ENCODE measurements at places on chromosomes 6 and 20.

DNA sequence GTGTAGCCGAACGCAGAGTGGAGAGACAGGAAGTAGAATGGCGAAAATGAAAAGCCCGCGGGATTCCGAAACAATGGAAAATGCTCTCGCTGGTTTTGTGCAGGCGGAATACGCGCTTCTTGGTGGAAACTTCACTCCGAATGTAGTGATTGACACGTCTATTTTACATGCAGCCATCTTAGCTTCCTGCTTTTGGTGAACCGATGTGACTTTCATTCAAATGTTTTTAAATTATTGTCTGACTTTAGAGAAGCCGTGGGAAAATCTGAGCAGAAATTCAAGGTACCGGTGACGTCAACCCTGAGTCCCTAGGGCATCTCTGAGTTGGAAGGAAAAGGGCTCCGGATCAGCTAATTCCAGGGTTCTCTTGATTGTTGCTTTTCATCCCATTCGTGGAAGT is 11.4 kb downstream of the GPX5 start:
- no peak for DNase-seq

GRCh38 chr20:8709627-8710026 is 359.3 kb upstream of the PLCB4 start:
- DNase-seq: no peak

DNA sequence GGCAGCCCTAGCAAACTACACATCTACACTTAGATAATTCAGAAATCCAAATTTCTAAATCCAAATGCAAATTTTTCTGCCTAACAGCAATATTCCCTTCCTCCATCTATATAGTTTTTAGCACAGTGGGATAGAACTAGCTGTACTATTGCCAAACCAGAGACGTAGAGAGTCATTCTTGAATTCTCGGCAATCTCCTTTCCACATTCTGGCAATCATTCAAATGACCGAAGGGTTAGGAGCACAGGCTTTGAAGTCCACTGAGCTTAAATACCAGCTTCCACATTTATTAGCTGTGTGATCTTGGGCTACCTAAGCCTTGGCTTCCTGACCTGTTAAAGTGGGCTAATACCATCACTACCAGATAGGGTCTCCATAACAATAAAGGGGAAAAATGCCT is 3.1 kb upstream of the RPS12 start:
- no peak for DNase-seq

DNA sequence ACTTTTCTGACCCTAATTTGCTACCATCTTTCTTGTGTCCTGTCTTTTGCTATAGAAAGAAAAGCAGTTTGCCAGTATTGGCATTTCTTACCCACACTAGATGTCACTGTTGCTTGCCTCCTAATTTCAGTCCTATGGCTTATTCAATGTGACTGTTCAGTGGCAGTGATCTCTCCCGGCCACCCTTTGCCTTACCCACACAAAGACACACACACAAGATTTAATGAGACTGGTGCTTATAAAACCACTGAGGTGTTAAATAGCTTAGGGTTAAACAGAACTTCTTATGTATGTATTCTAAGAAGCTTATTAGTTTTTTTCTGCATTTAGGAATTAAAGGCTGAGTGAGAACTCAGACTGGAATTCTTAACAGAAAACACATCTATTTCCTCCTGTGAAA is 233.6 kb upstream of the ASCC3 start:
- peak; percentile 29 for DNase-seq

- DNase-seq: no peak
Measured at GRCh38 chr6:37788259-37788658, 31.3 kb upstream of the ZFAND3 start.

GRCh38 chr20:57802765-57803507 is 93.1 kb upstream of the PMEPA1 start:
- no peak for DNase-seq

GRCh38 chr20:8711501-8711900 is 357.4 kb upstream of the PLCB4 start:
- no peak for DNase-seq

- DNase-seq: no peak
Measured at GRCh38 chr6:34697544-34697836, 923 bp upstream of the ILRUN start.

DNA sequence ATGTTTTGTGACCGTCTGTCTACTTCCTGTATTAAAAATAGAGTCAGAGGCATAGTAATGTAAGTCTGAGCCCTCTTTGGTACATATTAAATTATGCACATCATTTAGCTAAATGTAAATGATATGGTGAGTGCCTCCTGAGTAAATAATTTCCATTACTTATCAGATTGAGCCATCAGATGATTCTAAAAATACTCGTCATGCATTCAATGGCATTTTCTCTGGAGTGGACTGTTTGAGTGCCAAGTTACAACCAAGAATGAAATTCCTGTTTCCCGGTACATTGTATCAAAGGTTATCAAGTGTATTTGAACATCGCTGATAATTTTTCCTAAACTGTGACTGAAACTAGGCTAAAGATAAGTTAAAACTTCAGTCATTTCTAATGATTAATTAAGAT is 81.0 kb downstream of the AKAP7 start:
- no peak for DNase-seq

- DNase-seq: peak; percentile 60
Measured at GRCh38 chr6:128311944-128312570, 208.3 kb downstream of the PTPRK start.

GRCh38 chr20:32395066-32395465 is 36.9 kb downstream of the ASXL1 start:
- peak; percentile 44 for DNase-seq

GRCh38 chr6:119514345-119514744 is 164.8 kb upstream of the MAN1A1 start:
- peak; percentile 12 for DNase-seq

- no peak for DNase-seq
Measured at GRCh38 chr6:41157323-41157722, 3.2 kb upstream of the TREML1 start.

DNA sequence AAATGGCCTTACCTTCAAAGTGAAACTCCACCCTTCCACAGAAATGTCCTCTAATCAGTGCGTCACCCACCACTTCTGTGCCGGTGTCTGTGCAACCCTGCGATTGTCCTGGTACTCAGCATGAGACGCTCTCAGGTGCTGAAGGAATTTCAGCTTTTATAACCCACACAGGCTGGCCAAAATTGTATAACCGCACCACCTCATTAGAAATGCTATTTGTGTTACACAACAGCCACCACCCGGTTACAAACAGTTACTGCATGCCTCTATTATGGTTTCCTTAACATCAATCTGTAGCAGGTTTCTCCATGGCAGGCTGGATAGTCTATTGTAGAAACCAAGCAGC is 51.5 kb downstream of the SLC23A2 start:
- DNase-seq: peak; percentile 21

- no peak for DNase-seq
Measured at GRCh38 chr6:116030770-116031169, 29.9 kb downstream of the FRK start.

- no peak for DNase-seq
Measured at GRCh38 chr6:118667988-118668387, 16.6 kb upstream of the CEP85L start.

DNA sequence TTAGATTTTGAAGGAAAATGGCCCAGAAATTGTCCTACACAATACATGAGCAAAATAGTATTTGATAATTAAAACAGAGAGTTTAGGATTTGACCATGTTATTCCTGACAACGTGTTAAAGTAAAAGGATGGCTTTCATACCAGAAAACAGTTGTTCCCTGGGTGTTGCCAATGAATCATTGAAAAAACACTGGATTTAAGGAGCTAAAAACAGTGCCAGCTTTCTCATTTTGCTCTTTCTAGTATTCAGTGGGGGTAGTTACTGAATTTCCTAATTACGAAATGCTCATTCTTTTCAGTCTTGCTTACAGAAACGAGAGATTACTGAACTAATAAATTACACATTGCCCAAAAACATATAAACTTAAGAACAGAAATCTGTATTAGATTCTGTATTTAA is 26.6 kb upstream of the SNAP91 start:
- no peak for DNase-seq

- no peak for DNase-seq
Measured at GRCh38 chr20:61436667-61437279, 184.7 kb downstream of the CDH4 start.

- no peak for DNase-seq
Measured at GRCh38 chr6:29442719-29443118, 3.6 kb downstream of the OR10C1 start.

DNA sequence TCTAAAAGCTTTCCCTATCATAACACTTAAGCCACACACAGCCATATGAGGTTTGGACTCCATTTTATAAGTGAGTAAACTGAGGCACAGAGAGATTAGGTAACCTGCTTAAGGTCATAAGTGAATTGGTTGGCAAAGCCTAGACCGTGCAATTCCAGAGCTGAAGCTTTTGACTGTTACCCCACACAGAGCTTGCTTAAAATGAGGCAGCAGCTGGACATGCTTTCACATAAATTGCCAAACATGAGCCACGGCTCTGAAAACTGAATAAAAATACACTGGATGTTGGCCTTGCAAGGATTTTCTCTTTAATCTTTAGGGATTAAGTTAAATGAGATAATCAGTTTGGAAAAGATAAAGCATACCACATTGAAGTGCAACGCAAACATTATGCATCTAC is 2.5 kb downstream of the RIPOR2 start:
- no peak for DNase-seq

- DNase-seq: no peak
Measured at GRCh38 chr6:89596056-89596455, 42.5 kb downstream of the LYRM2 start.

GRCh38 chr6:92110403-92110802 is 1309.0 kb downstream of the EPHA7 start:
- DNase-seq: no peak

DNA sequence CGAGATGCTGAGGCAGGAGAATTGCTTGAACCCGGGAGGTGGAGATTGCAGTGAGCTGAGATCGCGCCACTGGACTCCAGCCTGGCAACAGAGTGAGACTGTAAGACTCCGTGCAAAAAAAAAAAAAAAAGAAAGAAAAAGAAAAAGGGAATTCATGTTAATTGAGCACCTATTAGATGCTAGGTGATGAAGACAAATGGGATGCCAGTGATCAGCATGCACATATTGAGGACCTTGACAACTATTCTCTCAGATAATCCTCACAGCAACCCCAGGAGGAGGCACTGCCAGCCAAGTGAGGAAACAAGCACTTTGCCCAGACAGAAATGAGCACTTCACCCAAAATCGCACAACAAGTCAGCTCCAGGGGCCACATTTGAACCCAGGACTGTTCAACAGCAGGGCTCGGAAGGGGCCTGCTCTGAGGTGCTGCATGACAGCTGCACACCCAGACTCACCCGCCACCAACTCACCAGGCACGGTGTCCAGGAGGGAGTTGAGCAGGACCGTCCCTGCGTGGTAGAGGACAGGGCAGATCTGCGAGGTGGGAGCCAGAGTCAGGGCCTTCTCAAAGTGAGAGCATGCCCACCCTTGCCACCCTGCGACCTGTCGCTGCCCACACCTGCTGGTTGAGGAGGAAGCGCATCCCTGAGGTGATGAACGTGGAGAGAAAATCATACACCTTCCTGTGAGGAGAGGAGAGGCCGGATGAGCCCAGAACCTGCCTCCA is 4.6 kb downstream of the PLTP start:
- DNase-seq: no peak

DNA sequence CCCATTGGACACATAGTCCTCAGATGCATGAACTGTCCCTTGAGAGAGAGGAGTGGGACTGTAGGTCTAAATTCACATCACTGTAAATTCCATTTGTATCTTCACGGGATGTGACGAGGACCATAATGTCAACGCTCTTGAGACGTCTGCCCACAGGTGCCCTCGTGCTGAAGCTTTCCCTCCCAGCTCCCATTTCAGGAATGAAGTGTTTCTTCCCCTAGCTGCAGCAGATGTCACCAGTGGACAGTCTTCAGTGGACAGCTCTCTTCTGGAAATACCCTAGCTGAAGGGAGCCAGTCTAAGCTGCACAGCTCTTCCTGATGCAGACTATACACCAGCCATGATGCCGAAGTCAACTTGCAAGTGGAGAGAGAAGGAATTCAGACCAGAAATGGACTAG is 217.4 kb upstream of the ECI2 start:
- no peak for DNase-seq

DNA sequence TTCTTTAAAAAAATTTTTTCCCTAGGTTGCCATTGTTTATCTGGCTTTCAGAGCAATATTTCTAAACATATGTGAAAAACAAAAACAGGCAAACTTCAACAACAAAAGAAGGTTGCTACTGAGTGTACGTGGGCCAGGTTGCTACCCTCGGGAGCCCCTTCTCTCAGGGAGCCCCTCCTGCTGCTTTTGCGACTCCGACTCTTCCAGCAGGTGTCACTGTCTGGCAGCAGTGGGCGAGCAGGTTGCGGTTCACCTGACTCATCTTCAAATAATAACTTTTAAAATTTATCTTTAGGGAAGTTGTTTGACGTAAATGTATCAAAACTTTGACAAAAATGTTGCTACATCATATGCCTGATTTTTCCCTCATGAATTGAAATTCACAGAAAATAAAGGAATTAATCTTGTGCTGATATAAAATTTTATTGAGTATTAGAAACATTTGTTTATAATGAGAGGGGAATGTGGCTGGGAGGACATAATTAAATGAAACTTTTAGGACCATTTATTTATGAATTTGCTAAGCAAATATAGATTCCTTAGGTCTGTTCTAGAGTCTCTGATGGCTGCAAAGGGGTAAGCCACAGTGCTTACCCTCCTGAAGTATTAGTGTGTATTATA is 138.8 kb downstream of the HIVEP1 start:
- DNase-seq: peak; percentile 18

DNA sequence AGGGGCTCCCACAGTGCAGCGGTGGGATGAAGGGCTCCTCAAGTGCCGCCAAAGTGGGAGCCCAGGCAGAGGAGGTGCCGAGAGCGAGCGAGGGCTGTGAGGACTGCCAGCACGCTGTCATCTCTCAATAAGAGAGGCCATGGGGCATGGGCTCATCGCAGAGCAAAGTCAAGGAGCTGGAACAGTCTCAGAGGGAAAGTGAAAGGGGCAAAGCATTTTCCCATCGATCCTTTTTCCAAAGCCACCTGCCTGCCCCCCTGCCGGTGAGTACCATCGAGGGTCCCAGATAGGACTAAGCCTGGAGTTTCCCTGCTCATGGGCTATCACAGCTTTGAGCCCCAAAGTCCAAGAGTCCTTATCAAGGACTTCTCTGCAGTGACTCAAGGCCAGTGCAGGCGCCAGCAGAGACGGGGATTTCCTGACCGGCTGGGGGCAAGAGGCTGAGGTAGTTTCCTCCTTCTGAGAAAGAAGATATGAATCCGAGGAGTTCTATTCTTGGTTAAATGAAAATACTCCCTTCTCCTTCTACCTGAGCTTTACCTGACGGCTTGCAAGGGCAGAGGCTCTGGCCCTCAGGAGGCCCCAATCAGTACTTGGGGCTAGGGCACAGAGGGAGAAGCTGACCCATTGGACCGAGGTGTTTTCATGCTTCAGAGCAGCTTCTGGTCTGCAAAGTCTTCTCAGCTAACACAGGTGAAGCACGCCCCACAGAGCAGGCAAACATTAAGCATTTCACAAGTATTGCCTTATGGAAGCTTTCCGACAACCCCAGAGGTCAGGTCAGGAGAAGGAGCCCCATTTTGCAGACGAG is 22.6 kb downstream of the ETV7 start:
- no peak for DNase-seq

DNA sequence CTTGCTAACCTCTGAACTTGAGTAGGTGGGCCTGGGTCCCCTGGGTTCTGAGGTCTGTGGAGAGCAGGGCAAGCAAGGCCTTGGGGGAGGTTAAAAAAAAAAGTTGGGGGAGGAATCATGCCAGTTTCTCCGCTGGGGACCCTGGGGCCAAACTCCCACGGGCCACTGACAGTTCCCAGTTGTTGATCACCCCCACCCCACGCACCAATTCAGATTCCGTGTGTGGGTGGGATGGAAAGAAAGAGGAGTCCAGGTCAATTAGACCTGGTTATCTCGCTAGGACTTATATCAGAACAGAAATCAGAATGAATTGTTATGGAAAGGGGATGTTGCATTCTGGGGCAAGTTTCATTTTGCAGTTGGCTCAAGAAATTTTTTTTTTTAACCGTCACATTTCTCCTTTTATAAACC is 46.7 kb upstream of the SUPT3H start:
- DNase-seq: no peak

Data from KBM-7 (cell line).